ENCODE measurements at places on chromosomes 7 and 10.
A peak's percentile ranks its signal among the peaks of the same experiment; 100 is the strongest.

GRCh38 chr7:11540271-11540761 lies 291.7 kb downstream of the THSD7A start:
- peak; percentile 52 for DNase-seq

- peak; percentile 7 for DNase-seq
These were observed 59.3 kb downstream of the CTBP2 start for GRCh38 chr10:125101049-125101448.

GRCh38 chr10:60305380-60305892 lies 84.2 kb downstream of the ANK3 start:
- no peak for DNase-seq

- peak; percentile 82 for DNase-seq
These were observed 1.7 kb downstream of the CREB3L2 start for GRCh38 chr7:138000081-138000701.

DNA sequence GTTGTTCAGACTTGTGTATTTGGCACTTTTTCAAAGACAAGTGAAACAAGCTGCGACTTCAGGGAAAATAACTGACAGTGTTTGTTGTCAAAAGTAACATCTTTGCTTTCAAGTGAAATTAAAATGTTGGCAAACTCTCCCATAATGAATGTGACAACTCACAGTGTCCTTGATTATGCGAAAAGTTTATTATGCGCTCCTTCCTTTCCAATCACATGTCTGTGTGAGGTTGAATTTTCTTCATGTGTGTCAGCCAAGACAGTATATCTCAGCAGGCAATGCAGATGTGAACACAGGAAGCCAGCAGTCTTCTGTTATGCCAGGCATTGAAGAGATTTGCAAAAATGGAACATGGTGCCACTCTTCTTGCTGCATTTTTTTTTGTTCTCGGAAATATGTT lies 28.7 kb downstream of the FBH1 start:
- DNase-seq, result no peak

- no peak for DNase-seq
These were observed 29.0 kb downstream of the EN2 start for GRCh38 chr7:155486783-155487508.

DNA sequence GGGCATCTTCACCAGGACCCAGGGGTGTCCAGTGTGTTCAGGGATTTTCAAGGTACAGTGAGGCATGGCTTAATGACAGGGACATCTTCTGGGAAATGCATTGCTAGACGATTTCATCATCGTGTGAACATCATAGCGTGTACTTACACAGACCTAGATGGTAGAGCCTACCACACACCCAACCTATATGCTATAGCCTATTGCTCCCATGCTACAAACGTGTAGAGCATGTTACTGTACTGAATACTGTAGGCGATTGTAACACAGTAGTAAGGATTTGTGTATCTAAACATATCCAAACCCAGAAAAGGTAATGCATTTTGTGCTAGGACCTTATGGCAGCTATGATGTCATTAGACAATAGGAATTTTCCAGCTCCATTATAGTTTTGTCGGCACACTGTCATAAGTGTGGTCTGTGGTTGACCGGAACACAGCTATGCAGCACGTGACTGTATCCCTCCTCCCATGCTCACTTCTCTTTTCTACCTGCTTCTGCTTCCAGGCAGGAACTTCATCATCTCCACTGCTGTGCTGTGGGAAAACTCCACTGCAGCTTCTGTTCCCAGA lies 416.2 kb upstream of the NFE2L3 start:
- DNase-seq, result no peak

DNA sequence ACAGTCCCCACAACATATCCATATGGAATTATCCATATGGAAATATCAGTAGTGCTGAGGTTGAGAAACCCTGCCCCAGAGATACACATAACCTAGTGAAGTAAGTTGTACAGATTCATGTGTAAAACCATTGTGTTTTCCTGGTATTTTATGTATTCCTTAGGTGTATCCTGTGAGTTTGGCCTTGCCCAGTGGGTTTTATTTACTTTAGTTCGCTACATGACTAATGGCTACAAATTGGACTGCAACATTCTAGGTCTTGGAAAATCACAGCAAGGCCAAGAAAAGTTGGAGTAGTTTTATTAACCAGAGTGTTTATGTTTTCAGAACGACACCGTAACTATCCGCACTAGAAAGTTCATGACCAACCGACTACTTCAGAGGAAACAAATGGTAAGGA lies 1.4 kb downstream of the RPS24 start:
- no peak for DNase-seq

GRCh38 chr7:117098457-117098856 lies 145.2 kb downstream of the ST7 start:
- DNase-seq, result no peak

- DNase-seq, result no peak
These were observed 83.1 kb downstream of the CTNNA3 start for GRCh38 chr10:67612577-67613537.

Measured in femur (tissue), 1 donor.